Stomach (tissue), 19 donors: ENCODE measurements at places on chromosomes 7 and 10. TPM values are rescaled to one million over a fixed set of nuclear protein-coding genes. Genes with fewer than 3 reads are reported as not detected.

- no peak for DNase-seq
These were observed 698.6 kb downstream of the CCSER2 start for GRCh38 chr10:85026878-85027467.

DNA sequence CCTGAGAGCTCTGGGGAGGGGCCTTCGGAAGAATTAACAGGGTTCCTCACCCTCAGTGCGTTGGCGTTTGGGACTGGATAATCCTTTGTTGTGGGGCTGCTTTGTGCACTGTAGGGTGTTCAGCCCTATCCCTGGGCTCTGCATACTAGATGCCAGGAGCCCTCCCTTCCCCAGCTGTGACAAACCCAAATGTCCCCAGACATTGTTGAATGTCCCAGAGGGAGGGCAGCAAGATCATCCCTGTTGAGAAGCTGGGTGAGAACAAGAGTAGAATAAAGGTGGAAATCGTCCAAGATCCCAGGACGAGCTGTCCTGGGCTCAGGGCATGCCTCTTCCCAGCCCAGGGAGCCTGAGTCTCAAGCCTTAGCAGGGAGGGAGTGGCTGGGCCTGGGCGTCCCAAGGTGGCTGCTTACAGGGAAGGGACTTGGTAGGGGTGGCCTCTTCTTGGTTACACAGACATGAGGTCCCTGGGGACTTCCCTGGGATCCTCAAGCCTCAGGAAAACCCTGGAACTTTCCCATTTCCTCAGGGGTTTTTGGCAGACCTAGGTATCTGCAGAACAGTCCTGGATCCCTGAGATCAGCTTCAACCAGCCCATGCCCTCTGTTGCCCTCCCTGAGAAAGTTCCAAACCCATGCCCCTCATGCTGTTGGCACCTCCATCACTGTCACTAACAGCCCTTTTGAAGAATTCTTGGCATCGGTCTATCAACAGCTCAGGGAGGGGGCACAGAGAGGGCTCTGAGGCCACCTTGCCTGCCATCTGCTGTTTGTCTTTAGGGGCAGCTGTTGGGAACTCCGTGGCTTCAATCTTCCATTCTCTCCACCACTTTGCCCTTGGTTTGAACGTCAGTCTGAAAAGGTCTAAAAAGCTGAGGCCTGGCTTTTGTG, 53.7 kb downstream of the GOLGA7B start:
- no peak for DNase-seq

DNA sequence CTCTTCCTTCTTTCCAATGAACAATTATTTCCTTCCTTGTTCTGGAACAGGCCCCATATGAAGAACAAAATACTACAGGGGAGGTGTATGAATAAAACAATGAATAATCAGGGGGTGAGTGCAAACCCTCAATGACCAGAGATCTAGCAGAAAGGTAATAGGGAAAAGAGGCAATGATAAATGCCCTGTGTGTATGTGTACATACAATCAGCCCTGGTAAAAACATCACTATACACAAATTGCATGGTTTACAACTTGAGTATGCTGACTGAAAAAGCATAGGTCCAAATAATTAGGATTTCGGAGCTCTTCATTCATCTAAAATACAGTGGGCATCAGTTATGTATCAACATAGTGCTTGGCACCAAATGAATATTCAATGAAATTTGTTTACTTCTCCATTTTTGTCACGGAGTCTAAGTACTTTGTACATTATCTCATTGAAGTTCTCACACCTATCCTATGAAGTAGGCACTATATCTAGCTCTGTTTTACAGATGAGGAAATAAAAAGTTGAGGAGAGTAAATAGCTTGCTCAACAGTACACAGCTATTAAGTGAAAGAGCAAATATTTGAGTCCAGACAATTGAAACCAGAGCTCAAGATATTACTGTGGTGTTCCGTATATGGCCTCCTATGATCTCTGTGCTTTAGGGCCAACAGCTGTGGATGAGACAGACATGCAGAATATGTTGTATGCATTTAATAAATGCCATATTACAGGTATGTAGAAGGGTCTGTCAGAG, 1065.4 kb downstream of the SORCS3 start:
- no peak for DNase-seq

The EGFR gene
- 37.3 TPM for total RNA-seq

GRCh38 chr10:44153918-44154670, 230.8 kb downstream of the CXCL12 start:
- DNase-seq = no peak

GRCh38 chr7:130345136-130345535, 520 bp downstream of the CPA5 start:
- DNase-seq = no peak

GRCh38 chr7:28798274-28798673, 159.9 kb downstream of the TRIL start:
- DNase-seq = no peak

The CHST3 gene
- total RNA-seq = 19.3 TPM

The TET1 gene
- total RNA-seq = 9.9 TPM

- no peak for DNase-seq
These were observed 28.4 kb downstream of the HERC4 start for GRCh38 chr10:68046642-68047041.

The HOXA2 gene
- 2.3 TPM for total RNA-seq

DNA sequence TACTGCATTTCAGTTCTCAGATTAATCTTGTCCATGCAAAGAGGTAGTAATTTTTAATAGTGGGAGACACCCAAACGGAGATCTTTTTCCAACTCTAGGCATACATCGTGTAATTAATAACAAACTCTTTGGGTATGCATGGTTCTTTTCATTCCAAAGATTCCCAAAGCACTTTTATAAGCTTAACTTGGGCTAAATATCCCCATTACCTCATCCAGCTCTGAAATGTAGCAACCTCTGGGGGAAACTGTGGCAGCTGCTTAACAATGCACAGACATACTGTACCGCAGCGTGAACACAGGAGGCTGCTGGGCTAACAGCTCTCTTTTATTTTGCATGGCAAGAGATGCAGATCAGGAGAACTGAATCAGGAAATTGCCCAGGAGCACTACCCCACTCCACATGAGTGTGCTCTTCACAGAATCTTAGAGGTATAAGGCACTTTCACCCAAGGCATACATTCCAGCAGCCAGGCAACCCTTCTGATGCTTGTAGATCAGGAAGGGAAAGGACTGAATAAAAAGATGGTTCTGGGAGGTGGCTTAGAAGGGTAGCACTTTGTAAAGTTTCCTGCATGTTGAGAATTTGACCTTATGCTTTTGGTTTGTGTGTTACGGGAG, 114.4 kb upstream of the GLI3 start:
- DNase-seq = peak; percentile 62

DNA sequence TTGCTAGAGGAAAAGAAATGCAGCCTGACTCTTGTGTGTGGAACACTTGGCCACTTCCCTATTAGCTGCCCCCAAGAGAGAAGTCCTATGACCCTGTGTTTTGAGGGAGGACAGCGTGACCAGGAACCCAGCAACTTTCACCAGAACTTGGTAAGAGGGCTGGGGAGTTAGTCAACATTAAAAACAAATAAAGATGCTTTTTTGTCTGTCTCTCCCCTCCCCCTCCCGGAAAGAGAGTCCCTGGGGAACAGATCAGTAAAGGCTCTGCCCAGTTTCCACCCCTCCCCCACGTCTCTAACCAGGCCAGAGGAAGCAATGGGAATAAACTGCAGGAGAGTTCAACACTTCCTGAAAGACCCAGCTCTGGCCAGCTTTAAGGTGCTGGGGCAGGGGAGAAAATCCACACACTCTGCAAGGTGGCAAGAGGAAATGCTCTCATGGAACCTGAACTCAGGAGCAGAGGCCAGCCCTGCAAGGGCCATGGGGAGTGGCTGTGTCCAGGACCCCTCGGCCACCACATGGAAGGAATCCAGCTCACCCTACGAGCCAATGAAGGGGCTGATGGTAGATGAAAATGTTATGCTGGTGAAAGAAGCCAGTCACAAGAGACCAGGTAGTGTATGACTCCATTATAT, 21.5 kb downstream of the SH3PXD2A start:
- DNase-seq = no peak

DNA sequence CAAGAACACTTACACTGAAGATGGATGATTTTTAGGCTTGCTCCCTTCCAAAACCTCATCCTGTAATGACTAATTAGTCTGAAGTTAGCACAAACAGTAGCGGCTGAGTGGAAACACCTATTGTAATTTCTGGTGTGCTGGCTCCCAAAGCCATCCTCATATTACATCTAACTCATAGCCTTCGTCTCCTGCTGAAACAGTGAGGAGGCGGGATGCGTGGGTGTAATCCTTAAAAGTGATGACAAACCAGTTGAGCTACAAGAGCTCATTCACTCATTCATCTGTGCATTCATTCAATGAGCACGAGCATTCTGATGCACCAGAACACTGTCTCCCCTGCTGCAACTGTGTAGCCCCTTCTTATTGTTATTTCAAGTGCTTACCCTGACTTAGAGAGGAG, 235.3 kb downstream of the CALN1 start:
- no peak for DNase-seq

GRCh38 chr10:12726971-12727831, 274.3 kb downstream of the CCDC3 start:
- no peak for DNase-seq

DNA sequence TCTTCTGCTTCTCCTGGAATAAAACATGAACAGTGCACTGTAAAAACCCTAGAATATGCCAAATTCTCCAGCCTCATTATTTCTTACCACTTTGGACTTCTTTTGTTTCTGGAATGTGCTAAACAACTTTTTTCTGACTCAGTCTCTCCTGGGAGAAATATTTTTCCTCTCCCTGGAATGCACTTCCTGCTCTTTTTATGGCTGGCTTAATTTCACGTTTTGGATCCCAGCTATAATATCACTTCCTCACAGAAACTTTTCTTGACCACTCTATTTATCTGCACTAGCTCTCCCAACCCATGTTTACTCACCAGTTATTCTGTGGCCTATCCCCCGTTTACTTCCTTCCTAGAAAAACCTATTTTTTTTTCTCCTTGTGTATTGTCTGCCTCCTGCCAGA, 26.7 kb downstream of the ABCB5 start:
- no peak for DNase-seq

The PON3 gene
- 9.4 TPM for total RNA-seq

The FAM204A gene
- 39.3 TPM for total RNA-seq

DNA sequence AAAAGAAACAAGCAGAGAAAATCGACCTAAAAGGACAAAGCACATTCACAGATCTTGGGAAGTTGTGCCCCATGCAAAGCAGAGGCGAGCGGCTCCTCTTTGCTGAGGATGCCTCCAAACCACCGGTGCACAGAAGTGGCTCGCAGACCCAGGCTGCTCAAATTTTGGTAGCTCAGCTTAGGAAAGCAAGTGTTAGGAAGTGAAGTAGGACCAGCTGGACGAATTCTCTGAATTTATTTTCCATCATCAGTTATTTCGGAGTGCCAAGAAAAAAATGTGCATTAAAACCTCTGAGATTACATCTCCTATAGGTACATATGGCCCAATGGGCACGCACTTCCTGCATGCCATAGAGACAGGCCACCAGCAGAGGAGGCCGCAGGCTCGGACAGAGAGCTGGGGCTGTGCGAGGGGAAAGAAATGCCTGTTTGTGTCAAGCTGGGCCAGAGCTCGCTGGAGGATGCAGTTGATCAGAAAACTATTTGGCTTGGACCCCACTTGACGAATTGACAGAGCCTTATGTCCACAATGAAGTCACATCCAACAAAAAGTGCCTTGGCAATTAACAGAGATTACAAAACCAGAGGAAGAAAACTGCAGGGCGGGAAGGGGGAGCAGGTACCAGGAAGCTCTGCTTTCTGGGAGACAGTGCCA, 122.3 kb upstream of the LYZL2 start:
- peak; percentile 31 for DNase-seq
